ENCODE measurements at places on chromosomes 11 and 22. TPM values are rescaled to one million over a fixed set of nuclear protein-coding genes. Genes with fewer than 3 reads are reported as not detected.

- no peak for DNase-seq
Measured at GRCh38 chr22:45915151-45915550, 61.8 kb downstream of the WNT7B start.

DNA sequence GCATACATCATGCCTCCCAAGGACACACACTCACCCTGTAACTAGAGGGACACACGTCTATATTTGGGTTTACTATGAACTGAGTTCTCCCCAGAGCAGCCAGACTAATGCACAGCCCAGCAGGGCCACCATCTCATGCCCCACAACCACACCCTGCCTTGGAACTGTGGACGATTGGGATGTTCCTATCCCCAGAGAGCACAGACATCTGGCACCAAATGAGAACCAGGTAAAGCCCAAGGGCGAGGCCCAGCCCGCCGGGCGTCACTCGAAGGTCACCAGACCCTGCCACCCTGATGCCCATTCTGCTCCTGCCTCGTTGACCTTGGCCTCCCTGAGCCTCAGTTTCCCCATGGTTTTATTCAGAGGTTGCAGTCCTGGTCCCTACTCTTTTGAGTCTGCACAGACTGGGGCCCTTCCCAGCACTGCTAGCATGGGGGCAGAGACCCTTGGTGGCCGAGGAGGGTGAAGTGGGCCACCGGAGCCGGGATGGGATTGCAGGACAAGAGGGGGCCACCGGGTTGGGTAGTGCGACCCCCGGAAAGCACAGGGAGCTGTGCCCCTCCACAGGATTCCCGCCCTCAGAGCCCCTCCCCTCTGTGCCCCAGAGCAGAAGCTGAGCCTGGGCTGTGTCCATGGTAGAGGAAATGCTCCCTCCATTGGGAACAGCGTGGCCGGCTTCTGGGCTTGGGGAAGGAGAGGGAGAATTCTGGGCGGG lies 56.8 kb downstream of the IGLL5 start:
- DNase-seq = peak; percentile 14

DNA sequence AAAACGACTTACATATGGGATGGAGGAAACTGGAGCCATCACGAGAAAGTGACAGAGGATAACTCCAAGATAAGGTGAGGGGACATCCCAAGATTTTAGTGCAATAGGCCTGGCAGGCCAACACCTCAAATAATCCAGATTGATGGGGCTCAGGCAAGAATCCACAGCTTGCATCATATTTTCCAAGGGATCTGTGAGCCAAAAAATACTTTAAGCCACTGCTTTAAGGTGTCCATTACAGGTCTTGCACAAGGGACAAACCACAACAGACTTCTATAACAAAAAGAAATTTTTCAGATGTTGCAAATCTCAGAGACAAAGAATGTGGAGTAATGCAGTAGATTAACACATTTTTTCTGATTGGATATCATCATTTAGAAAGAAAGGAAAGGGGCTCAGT lies 45.6 kb downstream of the DENND5A start:
- DNase-seq = no peak

DNA sequence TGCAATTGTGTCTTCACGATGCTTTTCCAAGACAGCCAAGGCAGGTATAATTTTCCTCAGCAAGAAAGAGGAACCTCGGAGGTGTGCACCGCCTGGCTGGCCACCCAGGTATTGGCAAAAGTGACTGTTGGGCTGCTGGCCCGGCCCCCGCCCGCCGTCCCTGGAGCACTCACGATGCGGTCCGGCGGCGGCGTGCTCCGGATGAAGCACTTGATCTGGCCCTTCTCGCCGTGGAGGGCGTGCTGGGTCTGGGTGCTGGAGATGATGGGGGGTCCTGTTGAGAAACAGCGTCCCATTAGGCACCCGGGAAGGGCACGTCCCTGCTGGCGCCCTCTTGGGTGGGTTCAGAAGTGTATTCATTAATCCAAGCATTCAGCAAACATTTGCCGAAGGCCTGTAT lies 84.8 kb downstream of the ST3GAL4 start:
- no peak for DNase-seq

The GLYATL1 gene
- total RNA-seq = 20.5 TPM

The KCNC1 gene
- not detected for total RNA-seq

- DNase-seq = no peak
Measured at GRCh38 chr11:64717268-64717578, 5.8 kb downstream of the NRXN2 start.

The SLN gene
- total RNA-seq = not detected

- DNase-seq = peak; percentile 38
Measured at GRCh38 chr11:14193644-14194043, 165.3 kb downstream of the RRAS2 start.

Data from GM23338 (cell line).